Prostate gland (tissue), 2 donors: ENCODE measurements at places on chromosomes 3 and 15. TPM values are rescaled to one million over a fixed set of nuclear protein-coding genes. Genes with fewer than 3 reads are reported as not detected.

Gene ETV5
- 16.5 TPM for total RNA-seq

Gene NUP210
- 10.6 TPM for total RNA-seq

Gene CCR2
- total RNA-seq = 1.0 TPM

Gene BNIP2
- 76.6 TPM for total RNA-seq

Gene CNTN3
- 5.2 TPM for total RNA-seq

Gene GUCA1C
- total RNA-seq = not detected

Gene MINAR1
- total RNA-seq = 0.32 TPM

Gene GOLGA6L10
- total RNA-seq = 0.36 TPM

Gene GOLGA8J
- total RNA-seq = 1.1 TPM

Gene SCN11A
- total RNA-seq = 0.09 TPM

Gene UBAP1L
- total RNA-seq = 1.9 TPM

Gene LCMT2
- 7.4 TPM for total RNA-seq

Gene KIF7
- 4.1 TPM for total RNA-seq

Gene CCDC80
- total RNA-seq = 18.4 TPM
